T-cell (primary cell): ENCODE measurements at places on chromosomes 3 and 15. TPM values are rescaled to one million over a fixed set of nuclear protein-coding genes. Genes with fewer than 3 reads are reported as not detected.

- no peak overlapping the region for H3K27ac ChIP-seq
- H3K27me3 ChIP-seq, result no peaks in the 10 kb centered on the region
- H3K4me1 ChIP-seq, result no peaks in the 10 kb centered on the region
- no peak overlapping the region for H3K4me3 ChIP-seq
Observed at GRCh38 chr15:47741082-47741481, 23.8 kb downstream of the SEMA6D start.

LRRC15 gene
- not detected for total RNA-seq

- H3K27me3 ChIP-seq, result no peaks in the 10 kb centered on the region
- no peaks in the 10 kb centered on the region for H3K36me3 ChIP-seq
- no peak overlapping the region for H3K27ac ChIP-seq
Observed at GRCh38 chr3:177220136-177220974, 23.1 kb upstream of the TBL1XR1 start.

DNA sequence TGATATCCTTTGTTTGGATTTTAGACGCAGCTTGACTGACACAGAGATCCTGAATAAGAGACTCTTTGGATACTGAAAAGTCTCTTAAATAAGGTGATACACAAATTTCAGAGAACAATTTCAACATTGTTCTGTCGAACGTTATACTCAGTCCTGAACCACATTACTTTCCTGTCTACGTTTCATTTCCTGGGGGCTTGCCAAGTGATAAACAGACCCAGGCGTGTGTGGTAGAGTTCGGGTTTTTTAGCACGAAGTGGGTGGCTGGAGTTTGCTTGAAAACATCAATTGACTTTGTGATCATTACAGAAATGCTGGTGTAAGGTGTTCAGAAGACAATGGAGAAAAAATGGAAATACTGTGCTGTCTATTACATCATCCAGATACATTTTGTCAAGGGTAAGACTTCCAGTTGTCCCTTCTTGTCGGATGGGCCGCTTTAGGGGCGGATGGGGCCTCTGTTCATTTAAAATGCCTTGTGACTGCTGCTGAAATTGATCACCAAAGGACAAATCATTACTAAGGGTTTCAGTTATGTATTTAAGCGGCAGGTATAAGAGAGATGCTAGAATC, at the start of gene CD96:
Gene CD96 (plus strand): TSS at position 287 of the 573 bp plus-strand sequence. CDS start 52 bp downstream, at position 339.
- peaks cover 70% of the 10 kb centered on the region for H3K4me1 ChIP-seq
- peak within 1 kb of the TSS; percentile 95 for H3K27ac ChIP-seq
- H3K36me3 ChIP-seq, result peaks cover 10% of the 10 kb centered on the region
- peak within 1 kb of the TSS; percentile 69 for H3K4me3 ChIP-seq
- no peaks in the 10 kb centered on the region for H3K27me3 ChIP-seq

DNA sequence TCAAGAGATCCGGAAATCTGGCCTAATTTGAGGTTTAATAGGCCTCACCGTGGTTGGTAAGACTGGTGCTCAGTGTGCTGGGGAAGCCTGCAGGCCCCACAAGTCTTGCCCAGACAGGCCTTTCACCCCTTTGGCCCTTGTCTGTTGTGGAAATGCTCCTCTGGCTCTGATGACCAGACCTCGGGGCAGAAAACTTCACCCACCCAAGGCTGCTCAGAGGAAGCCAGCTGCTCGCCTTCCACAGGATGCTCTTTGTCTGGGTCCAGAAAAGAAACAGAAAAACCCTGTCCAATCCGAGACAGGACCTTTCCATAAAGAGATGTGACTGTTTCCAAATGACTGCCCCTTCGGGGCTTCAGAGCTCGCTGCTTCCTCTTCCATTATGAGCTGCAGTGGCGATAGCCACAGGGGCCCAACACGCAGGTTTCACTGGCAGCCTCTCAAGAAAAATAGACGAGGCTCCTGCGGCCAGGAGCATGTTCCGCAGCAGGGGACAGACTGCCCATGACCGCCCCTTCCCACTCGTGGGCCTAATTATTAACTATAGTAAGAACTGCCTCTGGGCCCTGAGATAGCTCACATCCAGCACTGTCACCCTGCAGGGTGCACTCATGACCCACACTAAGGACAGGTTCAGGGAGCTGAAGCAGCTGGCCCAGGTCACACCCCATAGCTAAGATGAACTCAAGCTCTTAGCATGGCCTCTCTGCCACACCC, 6.8 kb upstream of the SNX22 start:
- H3K4me1 ChIP-seq, result peaks cover 4% of the 10 kb centered on the region
- H3K27me3 ChIP-seq, result no peaks in the 10 kb centered on the region
- no peak for DNase-seq
- no peak overlapping the region for H3K27ac ChIP-seq
- H3K36me3 ChIP-seq, result peaks cover 35% of the 10 kb centered on the region
- H3K4me3 ChIP-seq, result no peak overlapping the region

DNA sequence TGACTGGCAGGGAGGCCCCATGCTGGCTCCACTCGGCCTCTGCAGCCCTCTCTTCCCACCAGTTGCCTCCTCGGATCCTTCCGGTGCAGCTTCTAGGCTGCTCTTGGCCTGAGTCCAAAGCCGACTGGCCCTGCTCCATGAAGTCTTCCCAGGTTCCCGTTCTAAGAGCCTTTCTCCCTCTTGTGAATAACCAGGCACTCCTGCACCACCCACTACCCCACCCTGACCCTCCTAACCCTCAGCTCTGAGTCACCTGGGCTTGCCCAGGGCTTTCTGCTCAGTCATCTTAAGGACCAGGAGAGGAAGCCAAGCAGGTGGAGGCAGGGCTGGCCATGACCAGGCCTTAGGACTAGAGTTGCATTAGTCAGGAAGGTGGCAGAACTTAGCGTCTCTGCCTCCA, 28.1 kb upstream of the CNBP start:
- no peaks in the 10 kb centered on the region for H3K4me1 ChIP-seq
- no peaks in the 10 kb centered on the region for H3K27me3 ChIP-seq
- H3K27ac ChIP-seq, result no peak overlapping the region
- no peak overlapping the region for H3K4me3 ChIP-seq
- no peaks in the 10 kb centered on the region for H3K36me3 ChIP-seq

GRCh38 chr3:194397757-194398312, 1.2 kb downstream of the GP5 start:
- no peaks in the 10 kb centered on the region for H3K36me3 ChIP-seq
- peak; percentile 20 for DNase-seq
- H3K4me1 ChIP-seq, result peaks cover 9% of the 10 kb centered on the region

GRCh38 chr15:77426871-77427270, 6.2 kb downstream of the HMG20A start:
- no peak for DNase-seq
- no peak overlapping the region for H3K27ac ChIP-seq
- no peaks in the 10 kb centered on the region for H3K27me3 ChIP-seq
- H3K36me3 ChIP-seq, result no peaks in the 10 kb centered on the region
- no peak overlapping the region for H3K4me3 ChIP-seq

TRAT1 gene
- 98.7 TPM for total RNA-seq

STAC gene
- total RNA-seq, result not detected

DNA sequence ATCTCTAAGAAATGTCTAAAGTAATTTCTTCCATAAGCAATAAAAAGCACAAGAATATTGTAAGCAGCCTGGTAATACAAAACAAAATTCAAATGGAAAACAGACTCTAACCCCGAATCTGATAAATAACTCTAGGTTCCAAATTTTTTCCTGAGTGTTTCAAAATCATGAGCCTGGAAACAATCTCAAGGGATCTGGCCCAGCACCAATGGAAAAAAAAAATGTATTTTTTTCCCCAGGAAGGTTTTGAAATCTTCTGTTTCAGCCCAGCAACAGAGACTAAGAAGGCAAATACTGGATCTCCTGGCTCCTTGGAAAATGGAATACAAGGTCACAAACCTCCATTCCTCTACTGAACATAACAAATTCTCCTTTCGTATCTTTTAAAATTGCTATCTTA, 13.0 kb downstream of the TBC1D2B start:
- H3K4me1 ChIP-seq, result peaks cover 78% of the 10 kb centered on the region
- H3K27me3 ChIP-seq, result no peaks in the 10 kb centered on the region

GOLGA8H gene
- total RNA-seq, result not detected

DNA sequence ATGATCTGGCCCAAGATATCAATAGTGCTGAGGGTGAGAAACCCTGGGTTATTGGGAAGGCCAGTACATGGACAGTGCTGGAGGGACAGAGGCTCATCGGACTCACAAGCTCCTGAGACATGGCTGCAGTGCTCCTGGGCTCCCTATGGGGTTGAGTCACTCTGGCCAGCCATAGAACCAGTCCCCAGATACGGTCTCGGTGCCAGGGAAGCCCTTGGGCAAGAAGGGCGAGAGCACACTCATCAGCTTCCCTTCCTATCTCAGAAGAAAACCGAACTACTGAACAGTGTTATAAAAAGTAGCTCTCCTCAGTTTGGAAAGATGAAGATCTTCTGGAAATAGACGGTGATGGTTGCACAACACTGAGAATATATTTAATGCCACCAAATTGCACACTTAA, 34.4 kb downstream of the POC1A start:
- peaks cover 3% of the 10 kb centered on the region for H3K4me1 ChIP-seq
- no peaks in the 10 kb centered on the region for H3K36me3 ChIP-seq
- no peak overlapping the region for H3K4me3 ChIP-seq

- H3K36me3 ChIP-seq, result no peaks in the 10 kb centered on the region
- DNase-seq, result no peak
- H3K4me3 ChIP-seq, result no peak overlapping the region
- no peak overlapping the region for H3K27ac ChIP-seq
- H3K27me3 ChIP-seq, result peaks cover 9% of the 10 kb centered on the region
Observed at GRCh38 chr15:68695061-68695595, 116.3 kb downstream of the CORO2B start.

EPM2AIP1 gene
- 28.7 TPM for total RNA-seq

ATP13A3 gene
- 48.1 TPM for total RNA-seq

DNA sequence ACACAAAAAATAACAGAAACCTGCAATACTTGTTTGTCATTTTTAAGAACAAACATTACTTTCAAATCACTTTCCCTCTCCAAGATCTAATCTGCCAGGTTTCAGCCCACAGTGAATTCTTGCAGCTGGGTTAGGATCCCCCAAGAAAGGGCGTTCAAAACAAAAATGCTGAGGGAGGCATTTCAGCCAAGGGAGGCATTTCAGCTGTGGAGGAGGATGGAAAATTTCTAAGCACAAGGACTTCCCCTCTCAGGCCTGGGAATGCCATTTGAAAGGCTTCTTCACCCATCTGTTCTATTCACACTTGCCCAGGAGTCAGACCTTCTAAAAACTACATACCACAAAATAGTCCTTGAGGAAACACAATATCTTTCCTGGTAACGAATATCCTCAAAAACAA, 69.1 kb downstream of the P3H2 start:
- no peaks in the 10 kb centered on the region for H3K4me1 ChIP-seq
- no peaks in the 10 kb centered on the region for H3K36me3 ChIP-seq
- no peak overlapping the region for H3K27ac ChIP-seq
- no peak for DNase-seq
- no peak overlapping the region for H3K4me3 ChIP-seq

- no peak overlapping the region for H3K27ac ChIP-seq
- DNase-seq, result no peak
- H3K27me3 ChIP-seq, result no peaks in the 10 kb centered on the region
- no peaks in the 10 kb centered on the region for H3K36me3 ChIP-seq
Observed at GRCh38 chr15:66842710-66843441, 140.8 kb downstream of the SMAD6 start.

DNA sequence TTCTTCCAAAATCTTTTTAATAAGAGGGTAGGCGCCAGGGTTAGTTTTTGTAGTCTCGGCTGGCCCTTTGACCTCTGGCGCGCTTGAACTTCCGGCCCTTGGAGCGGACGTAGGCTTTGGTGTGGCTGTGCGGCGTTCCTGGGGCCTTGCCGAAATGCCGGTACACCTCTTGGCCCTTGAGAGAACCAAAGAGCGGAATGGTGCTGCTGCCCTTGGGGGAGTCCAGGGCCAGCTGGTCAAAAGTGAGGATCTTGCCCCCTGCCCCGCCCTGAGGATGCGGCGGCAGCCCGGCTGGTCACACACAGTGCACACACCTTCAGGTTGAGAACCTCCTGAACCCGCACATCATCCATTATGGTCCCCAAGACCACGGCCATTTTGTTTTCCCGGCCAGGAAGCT, 20.0 kb upstream of the CHRNB4 start:
- no peaks in the 10 kb centered on the region for H3K4me1 ChIP-seq
- H3K27ac ChIP-seq, result no peak overlapping the region
- peaks cover 9% of the 10 kb centered on the region for H3K27me3 ChIP-seq
- DNase-seq, result no peak
- H3K36me3 ChIP-seq, result no peaks in the 10 kb centered on the region

GRCh38 chr15:67521783-67522568, 1.0 kb downstream of the C15orf61 start:
- H3K27ac ChIP-seq, result peak overlapping the region; percentile 88
- H3K4me3 ChIP-seq, result peak overlapping the region; percentile 88
- peaks cover 5% of the 10 kb centered on the region for H3K4me1 ChIP-seq
- peaks cover 8% of the 10 kb centered on the region for H3K36me3 ChIP-seq
- no peak for DNase-seq

GRCh38 chr15:81038975-81039607, 38.4 kb downstream of the TLNRD1 start:
- no peak for DNase-seq
- H3K4me1 ChIP-seq, result peaks cover 7% of the 10 kb centered on the region
- no peak overlapping the region for H3K27ac ChIP-seq
- H3K36me3 ChIP-seq, result no peaks in the 10 kb centered on the region

- no peaks in the 10 kb centered on the region for H3K36me3 ChIP-seq
- H3K27ac ChIP-seq, result no peak overlapping the region
- no peak for DNase-seq
- no peak overlapping the region for H3K4me3 ChIP-seq
- H3K4me1 ChIP-seq, result no peaks in the 10 kb centered on the region
Observed at GRCh38 chr15:52765785-52766184, 24.4 kb downstream of the ONECUT1 start.
